NCI-H345 (cell line): ENCODE measurements at places on chromosomes 2 and 18.

DNA sequence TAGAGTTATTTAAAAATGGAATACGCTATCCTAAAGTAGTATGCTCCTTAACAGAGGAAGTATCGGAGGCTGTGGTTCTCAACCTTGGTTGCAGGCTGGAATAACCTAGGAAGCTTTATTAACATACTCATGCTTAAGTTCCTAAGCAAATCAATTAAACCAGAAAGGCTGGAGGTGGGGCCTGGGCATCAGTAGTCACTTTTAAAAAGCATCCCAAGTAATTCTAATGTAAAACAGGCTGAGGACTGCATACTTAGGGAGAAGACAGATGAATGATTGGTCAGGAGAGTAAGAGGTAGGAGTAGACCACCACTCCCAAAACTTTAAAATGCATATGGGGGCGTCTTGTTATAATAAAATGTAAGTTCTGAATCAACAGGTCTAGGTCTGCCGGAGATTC is 15.3 kb downstream of the ACAA2 start:
- no peak for DNase-seq

DNA sequence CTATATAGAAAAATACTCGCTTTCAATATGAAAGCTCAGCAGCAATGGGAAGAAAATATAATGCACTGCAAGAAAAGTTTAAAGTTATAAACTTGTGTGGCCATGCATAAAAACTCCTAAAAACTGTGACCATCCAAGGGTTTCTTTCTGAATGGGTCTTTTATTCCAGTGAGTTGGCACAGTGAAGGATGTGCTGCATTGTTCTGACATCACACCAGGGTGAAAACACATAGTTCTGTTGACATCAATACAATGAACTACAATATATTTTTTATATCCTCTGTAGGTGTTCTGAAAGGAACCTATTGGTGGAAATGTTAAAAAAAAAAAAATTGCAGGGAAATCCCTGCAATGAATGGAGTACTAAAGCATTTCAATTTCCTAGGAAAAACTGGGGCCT is 80.2 kb downstream of the CDH20 start:
- no peak for DNase-seq

DNA sequence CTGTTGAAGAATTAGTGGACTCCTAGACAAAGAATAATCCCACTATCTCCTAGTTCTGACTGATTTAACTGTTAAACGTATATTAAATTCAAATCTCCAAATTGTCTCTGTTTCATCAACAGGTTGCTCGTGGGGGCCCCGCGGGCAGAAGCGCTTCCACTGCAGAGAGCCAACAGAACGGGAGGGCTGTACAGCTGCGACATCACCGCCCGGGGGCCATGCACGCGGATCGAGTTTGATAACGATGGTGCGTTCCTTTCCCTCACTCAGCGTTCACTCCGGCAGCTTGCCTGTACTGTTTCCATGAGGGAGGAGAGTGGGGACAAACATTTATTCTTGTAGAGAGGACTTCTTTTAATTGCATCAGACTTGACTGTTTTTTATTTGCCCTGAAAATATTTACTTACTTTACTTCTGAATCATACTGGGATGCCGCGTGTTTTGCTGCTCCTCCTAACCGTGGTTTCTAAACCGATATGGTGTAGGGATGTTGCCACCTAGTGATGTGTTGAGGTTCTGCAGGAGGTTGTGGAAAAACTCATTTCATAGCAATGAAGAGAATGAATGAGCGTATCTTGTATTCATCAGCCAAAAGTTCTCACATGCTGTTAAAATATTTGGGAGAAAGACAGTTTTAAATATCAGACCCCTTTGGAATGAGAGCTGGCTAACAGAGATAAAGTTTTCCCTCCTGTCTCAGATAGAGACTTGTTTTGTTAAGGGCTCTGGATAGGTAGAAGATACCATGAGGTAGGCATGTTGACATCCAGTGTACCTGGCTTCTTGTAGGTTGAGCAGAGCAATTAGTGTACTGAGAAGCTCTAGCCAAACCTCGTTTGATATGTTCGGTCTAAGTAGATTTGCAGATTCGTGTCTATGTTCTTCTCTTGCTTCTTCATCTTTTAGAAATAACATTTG is 38.3 kb downstream of the ITGA6 start:
- peak; percentile 87 for DNase-seq

GRCh38 chr18:61606068-61606660 is 272.9 kb downstream of the CDH20 start:
- DNase-seq: no peak
